ENCODE measurements at places on chromosomes 6 and 20. TPM values are rescaled to one million over a fixed set of nuclear protein-coding genes. Genes with fewer than 3 reads are reported as not detected.

Gene PAK5
- total RNA-seq: not detected

Gene LAMA4
- total RNA-seq: 1.7 TPM

Gene RIN2
- 29.8 TPM for total RNA-seq

Gene CRISP2
- not detected for total RNA-seq

Gene CD24
- total RNA-seq: 252 TPM

Gene LRRC73
- 1.4 TPM for total RNA-seq

Gene CDKN1A
- 246 TPM for total RNA-seq

Gene ULBP3
- total RNA-seq: 3.7 TPM

Gene PRDM1
- 5.3 TPM for total RNA-seq

Gene ISM1
- total RNA-seq: 0.43 TPM

Gene HFE
- total RNA-seq: 8.8 TPM

Gene SIRPD
- total RNA-seq: not detected

Gene SGK2
- total RNA-seq: 7.5 TPM

Gene ZNF322
- total RNA-seq: 6.8 TPM

Gene OR12D3
- not detected for total RNA-seq

Gene F13A1
- not detected for total RNA-seq

Gene ADGB
- total RNA-seq: not detected

Gene KCNB1
- 0.42 TPM for total RNA-seq

Gene SMLR1
- not detected for total RNA-seq

Gene PCK1
- 0.09 TPM for total RNA-seq

Gene PERP
- total RNA-seq: 85.3 TPM

Gene STMND1
- not detected for total RNA-seq

Gene CDC25B
- total RNA-seq: 225 TPM

Gene BPIFA1
- not detected for total RNA-seq

Gene POM121L2
- total RNA-seq: 0.04 TPM

Gene C2
- 0.42 TPM for total RNA-seq

Gene GPX5
- total RNA-seq: not detected

Gene IRF4
- 0.45 TPM for total RNA-seq

Gene GABRR2
- total RNA-seq: 0.05 TPM

Gene ID1
- 431 TPM for total RNA-seq

Gene MC3R
- not detected for total RNA-seq

Gene COL11A2
- total RNA-seq: 0.92 TPM

Gene OXT
- not detected for total RNA-seq

Gene PRSS35
- total RNA-seq: 0.05 TPM

Gene BIRC7
- total RNA-seq: 4.7 TPM

Gene PBOV1
- not detected for total RNA-seq

Gene HMGCLL1
- total RNA-seq: 0.12 TPM

Gene SNRPB
- total RNA-seq: 1,021 TPM

Gene GMPR
- total RNA-seq: 2.2 TPM

Gene OR2J3
- not detected for total RNA-seq

Data from A549 treated with CORT108297 at 1 μM for 4 hours (cell line).